ENCODE measurements at places on chromosomes 13 and 19.

GRCh38 chr13:98549006-98549727, 27.7 kb downstream of the STK24 start:
- DNase-seq: no peak

GRCh38 chr13:29591310-29591709, 4.2 kb downstream of the SLC7A1 start:
- no peak for DNase-seq

GRCh38 chr13:31629085-31629780, 110.1 kb upstream of the RXFP2 start:
- DNase-seq: no peak

DNA sequence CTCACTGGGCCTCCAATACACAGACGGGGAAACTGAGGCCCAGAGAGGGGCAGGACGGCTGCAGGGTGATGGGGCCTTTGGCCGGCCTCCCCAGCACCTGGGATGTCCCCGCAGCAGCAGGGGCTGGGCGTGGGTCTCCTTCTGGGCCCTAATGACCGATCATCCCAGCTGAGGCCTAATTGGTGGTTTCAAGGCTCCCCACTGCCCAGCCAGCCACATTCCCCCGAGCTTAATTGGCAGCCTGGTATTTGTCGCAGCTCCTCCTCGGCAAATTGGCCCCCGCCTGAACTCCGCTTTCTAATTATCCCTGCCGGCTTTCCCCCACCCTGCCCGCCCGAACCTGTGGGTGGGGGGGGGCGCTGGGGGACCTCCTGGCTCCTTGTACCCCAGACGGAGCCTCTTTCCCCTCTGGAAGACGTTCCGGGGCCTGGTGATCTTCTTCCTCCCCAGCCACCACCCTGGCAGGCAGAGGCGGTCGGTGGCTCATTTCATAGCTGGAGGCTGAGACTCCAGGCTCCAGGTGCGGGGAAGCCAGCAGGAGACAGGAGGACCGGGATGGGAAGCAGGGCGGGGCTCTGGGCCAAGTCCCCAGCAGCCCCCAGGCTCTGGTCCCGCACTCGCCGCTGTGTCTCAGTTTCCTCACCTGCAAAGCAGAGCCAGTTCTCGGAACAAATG, 27.2 kb upstream of the WDR18 start:
- peak; percentile 60 for DNase-seq

DNA sequence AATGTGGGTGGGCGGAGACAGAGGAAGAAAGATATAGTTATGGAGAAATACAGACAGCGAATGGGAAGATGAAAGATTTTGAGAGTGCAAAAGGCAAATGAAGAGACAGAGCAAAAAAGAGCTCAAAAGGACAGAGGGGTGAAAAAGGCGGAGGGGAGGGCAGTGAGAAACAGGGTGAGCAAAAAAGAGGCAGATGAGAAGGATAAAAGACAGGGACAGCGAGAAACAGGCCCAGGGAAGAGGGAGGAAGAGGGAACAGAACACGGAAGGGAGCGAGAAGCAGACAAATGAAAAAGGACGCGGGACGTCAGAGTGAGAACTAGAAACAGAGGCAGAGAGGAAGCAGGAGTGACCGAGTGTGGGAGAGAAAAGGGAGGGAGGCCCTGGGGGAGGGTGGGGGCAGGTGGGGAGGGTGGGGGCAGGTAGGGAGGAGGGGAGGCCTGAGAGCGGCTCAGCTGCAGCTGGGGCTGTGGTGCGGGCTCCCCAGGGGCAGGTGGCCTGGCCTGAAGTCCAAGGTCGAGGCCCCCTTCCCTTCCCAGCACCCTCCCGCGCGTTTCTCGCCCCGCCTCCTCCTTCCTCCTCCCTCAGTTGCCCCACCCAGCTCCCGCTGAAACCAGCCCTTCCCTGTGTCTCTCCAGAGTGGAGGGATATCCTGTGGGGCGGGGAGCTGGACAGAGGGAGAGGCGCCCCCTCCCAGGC, 2.9 kb downstream of the KLK1 start:
- peak; percentile 53 for DNase-seq

- no peak for DNase-seq
Measured at GRCh38 chr13:112917737-112918136, 51.3 kb upstream of the MCF2L start.

- DNase-seq: no peak
Measured at GRCh38 chr19:45280471-45280961, 29.4 kb downstream of the MARK4 start.

DNA sequence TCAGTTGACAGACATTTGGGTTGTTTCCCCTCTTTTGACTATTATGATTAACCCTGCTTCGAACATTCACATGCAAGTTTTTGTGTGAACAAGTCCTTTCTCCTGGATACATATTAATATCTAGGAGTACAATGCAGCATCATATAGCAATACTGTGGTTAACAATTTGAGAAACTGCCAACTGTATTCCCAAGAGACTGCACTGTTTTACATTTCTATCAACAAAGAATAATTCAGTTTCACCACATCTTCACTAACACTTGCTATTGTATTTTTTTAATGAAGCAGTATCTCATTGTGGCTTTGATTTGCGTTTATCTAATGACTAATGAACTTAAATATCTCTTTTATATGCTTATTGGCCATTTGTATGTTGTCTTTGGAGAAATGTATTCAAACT, 184.6 kb upstream of the NBEA start:
- no peak for DNase-seq

DNA sequence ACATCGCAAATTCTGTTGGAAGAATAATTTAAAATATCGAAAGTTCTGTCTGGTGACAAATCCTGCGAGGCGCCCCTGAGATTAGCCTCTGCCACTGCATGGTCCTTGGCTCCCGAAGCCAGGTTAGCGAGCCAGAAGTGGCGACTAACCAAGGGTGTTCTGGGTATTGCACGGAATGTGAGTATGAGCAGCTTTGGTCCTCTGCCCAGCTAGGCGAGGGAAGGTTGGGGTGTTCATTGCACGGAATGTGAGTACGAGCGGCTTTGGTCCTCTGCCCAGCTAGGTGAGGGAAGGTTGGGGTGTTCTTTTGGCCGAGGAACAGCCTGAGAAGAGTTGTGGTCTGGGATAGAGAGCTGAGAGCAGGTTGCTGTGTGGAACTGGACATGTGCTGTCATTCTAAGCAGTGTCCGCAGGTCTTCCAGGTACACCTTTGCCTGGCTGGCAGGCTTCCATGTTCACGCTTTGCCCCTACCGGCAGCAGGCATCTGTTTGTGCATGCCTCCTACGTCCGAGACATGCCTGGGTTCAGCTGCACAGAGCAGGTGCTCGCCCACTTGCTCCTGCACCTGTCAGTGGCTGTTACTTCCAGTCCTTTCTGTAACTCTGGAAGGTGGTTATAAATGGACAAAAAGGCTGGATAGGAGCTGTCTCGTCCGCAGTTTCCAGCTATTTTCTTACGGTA, 18.3 kb upstream of the TEX29 start:
- no peak for DNase-seq

DNA sequence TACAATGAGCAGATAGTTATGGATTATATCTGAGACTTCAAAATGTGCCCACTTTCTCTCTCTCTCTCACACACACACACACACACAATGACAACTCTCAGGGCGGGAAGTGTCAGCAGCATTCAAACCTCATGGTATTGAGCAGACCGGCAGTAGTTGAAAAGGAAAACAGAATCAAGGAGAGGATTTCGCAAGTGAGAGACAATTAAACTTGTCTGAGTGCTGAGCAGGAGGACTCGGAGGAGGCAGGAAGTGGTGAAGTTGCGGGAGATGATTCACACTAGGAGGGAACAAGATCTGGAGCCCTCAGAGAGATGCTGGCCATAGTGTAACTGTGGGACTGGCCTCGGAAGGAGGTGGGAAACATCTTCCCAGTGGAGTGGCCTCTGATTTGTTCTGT, 353.1 kb downstream of the EFNB2 start:
- no peak for DNase-seq

GRCh38 chr19:11480715-11481533, at the start of gene ELAVL3:
TSS of gene ELAVL3 (minus strand) at chr19:11481046. CDS start at chr19:11480608, 438 bp downstream.
- DNase-seq: peak; percentile 76

DNA sequence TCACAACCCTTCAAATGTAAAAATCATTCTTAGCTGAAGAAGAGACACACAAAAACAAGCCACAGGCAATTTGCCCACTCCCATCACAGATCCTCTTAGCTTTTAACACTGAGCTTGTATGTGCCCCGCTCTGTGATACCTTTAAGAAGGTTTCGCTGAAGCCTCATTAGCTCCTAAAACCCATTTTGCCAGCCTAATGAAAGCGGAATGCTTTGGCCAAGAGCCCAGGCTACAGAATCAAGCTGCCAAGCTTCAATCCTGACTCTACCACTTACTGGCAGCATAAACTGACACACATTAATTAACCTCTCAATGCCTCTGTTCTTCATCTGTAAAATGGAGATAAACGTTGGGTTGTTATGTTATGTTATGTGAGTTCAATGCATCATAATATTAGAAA, 10.5 kb downstream of the ZNF112 start:
- no peak for DNase-seq

DNA sequence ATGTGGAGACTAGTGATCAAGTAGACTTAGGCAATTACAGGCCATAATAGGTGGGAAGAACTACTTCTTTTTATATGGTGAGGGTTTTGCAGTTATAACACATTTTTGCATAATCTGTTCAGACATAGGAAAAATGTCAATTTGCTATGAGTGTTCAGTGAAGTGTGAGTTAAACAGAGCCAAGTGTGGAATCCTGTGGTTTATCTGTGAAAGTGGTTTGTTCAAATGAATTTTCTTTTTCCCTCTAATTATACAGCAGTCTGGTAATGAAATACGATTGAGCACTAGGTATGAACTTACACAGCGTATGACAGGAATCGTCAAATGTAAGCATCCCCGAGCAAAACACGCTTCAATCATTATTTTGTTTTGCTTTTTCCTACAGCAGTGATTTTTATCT, 178.3 kb downstream of the STK24 start:
- no peak for DNase-seq

DNA sequence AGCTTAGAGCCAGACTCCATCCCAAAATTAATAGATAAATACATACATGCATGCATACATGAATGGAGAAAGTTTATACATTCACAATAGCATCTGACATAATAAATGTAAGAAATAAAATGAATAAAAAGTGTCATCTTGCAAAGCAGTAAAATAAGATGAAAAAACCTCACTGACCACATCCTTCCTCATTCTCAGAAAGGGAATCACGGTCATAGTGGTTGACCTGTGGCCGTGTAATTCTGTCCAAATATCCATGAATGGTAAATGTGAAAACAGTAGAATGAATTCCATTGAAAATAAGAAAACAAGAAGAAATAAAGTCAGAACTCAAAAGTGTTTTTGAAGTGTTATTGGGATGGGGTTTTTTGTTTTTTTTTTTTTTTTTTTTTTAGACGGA, 9.8 kb upstream of the CDC42EP5 start:
- no peak for DNase-seq

- no peak for DNase-seq
Measured at GRCh38 chr13:107067381-107067780, 499.4 kb upstream of the ARGLU1 start.

GRCh38 chr13:75596657-75597182, 39.4 kb upstream of the LMO7 start:
- no peak for DNase-seq

- no peak for DNase-seq
Measured at GRCh38 chr13:67493835-67494234, 263.7 kb upstream of the PCDH9 start.

DNA sequence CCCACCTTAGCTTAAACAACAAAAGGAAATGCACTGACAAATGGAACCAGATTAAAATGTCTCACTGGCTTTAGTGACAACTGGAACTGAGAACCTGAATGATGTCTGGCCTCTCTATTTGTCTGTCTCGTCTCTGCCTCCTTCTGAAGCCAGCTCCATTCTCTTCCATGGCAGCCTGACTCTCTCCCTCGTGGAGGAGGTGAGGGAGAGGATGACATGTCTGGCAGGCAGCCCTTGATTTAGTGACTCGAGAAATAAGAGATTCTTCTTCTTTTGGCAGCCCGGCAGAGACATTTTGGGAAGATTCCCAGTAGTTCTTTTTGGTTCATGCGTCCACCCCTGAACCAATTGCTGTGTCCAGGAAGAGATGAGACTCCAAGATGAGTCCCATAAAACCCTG, 131.7 kb downstream of the KLF5 start:
- DNase-seq: no peak

DNA sequence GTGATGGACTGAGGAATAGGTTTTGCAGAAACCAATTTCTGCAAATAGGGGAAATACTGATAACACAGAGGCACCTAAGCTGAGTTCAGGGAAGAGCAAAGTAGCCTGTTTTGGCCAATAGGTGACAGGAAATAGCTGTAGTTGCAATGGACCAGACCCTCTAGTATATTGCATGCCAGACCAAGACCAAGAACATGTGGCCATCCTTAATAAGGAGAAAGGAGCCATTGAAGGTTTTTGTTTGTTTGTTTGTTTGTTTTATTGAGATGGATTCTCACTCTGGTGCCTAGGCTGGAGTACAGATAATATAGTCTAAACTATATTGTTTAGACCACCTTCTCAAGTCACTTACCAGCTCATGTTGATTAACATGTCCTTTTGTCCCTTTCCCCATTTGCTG, 101.5 kb downstream of the ZNF557 start:
- DNase-seq: no peak

GRCh38 chr19:948842-949496, 23.1 kb downstream of the ARID3A start:
- DNase-seq: no peak

GRCh38 chr19:18507021-18507726, 14.7 kb downstream of the ELL start:
- DNase-seq: no peak

DNA sequence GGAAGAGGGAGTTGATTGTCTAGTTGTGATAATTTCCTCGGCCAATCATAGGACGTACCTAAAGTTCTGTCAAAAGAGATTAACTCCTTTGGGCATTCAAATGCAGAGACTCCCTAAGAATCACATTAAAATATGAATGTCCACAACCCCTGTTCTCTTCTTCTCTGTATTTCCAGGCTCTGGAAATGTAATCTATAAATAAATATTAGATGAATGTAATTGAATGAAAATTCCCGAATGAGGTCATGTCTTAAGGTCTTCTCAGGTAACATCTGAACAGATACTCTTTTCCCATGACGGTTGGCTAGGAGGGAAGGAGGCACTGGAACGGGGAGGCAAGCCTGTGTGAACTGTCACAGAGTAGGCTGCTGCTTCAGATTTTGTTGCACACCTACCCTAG, 145.2 kb downstream of the OXGR1 start:
- DNase-seq: no peak

- DNase-seq: no peak
Measured at GRCh38 chr13:103952183-103952582, 886.0 kb upstream of the SLC10A2 start.

- no peak for DNase-seq
Measured at GRCh38 chr13:35886332-35887114, 244.7 kb downstream of the DCLK1 start.

DNA sequence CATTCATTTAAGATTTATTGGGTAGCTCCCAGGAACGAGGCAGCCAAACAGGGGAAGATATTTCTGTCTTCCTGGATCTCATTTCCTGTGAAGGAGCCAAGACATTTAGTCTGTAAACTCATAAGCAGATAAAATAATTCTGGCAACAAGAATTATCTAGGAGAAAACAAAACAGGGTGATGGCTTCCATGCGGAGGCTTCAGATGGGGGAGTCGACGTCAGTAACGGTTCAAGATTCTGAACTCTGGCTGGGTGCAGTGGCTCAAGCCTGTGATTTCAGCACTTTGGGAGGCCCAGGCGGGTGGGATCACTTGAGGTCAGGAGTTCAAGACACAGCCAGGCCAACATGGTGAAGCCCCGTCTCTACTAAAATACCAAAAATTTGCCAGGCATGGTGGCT, 1.3 kb downstream of the GNA15 start:
- DNase-seq: no peak

GRCh38 chr19:37867831-37868230, 38.6 kb downstream of the WDR87 start:
- DNase-seq: no peak

GRCh38 chr13:21297447-21297846, 121.0 kb downstream of the MRPL57 start:
- no peak for DNase-seq
